ENCODE measurements at places on chromosomes 12 and 14. TPM values are rescaled to one million over a fixed set of nuclear protein-coding genes. Genes with fewer than 3 reads are reported as not detected.

ARHGEF25 gene
- 5.7 TPM for total RNA-seq

KRT6C gene
- total RNA-seq = not detected

RNASE13 gene
- total RNA-seq = not detected

PLEKHA5 gene
- total RNA-seq = 19.7 TPM

SMCO2 gene
- 0.35 TPM for total RNA-seq

GALNT9 gene
- total RNA-seq = not detected

VASH1 gene
- 0.30 TPM for total RNA-seq

All from HT1080 (cell line).